ENCODE measurements at places on chromosomes 12 and 14.

- DNase-seq, result no peak
These were observed 262.7 kb upstream of the ALG10B start for GRCh38 chr12:38053655-38054464.

DNA sequence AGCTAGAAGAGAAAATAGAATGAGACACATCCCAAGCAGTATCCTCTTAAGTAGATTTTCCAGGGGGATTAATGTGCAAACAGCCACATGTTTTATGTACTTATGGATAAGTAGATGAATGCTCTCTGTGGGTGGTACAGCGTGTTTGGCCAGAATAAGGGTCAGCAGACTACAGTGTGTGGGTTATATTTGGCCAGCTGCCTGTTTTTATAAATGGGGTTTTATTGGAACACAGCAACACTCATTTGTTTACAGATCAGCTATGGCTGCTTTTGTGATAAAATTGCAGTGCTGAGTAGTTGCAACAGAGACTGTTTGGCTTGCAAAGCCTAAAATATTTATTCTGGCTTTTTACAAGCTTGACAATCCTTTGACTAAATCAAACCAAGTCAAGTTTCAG, 780.2 kb upstream of the SEL1L start:
- no peak for DNase-seq

- DNase-seq, result no peak
These were observed 396.5 kb downstream of the RAD51B start for GRCh38 chr14:68216079-68216478.

DNA sequence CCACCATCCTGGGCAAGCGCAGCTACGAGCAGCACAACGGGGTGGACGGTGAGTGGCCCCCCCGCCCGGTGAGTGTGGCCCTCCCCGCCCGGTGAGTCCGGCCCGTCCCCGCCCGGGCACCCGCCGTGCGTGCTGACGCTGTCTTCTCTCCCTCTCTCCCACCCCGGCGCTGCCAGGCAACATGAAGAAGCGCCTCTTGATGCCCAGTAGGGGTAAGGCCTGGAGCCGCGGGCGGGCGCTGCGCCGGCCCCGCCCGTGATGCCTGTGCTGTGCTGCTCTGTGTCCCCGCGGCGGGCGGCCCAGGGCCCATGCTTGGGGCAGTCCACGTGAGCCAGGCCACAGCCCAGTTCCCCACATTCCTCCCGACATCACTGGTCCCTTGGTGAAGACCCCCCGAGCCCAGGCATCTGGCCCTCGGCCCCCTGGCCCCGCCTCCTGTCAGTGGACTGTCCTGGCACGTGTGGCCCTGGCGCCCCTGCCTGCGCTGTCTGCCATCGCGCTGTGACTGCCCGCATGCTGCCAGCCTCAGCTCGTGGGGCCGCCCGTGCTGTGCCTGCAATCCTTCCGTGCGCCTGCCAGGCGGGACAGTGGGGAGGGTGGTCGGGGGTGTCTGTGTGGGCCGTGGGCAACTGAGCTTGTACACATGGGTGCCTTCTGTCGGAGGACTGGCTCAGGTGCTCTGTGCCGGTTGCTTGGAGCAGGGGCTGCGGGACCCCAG, 7.9 kb upstream of the CRIP2 start:
- no peak for DNase-seq

GRCh38 chr12:107459641-107460040, 226.0 kb upstream of the PWP1 start:
- no peak for DNase-seq

DNA sequence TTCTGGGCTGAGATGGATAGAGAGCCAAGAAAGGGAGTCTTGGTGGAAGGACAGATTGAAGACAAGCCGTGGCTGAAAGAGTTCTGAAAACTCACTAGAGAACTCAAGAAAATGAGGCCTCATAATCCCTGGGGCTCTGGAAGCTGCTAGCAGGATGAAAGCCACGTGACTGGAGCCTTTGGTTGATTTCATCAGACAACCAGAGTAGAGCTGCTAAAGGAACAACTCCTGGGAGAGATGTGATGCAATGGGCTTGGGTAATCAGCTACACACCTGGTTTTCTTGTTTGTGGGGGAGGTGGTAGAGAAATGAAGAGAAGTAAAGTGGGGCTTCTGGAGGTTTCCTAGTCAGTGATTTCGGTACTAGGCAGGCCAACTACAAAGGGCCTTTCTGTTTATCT, 13.4 kb downstream of the CSRNP2 start:
- no peak for DNase-seq

- DNase-seq, result no peak
These were observed 6.2 kb upstream of the KIF26A start for GRCh38 chr14:104131968-104132732.

- no peak for DNase-seq
These were observed 688.6 kb downstream of the NOVA1 start for GRCh38 chr14:25909045-25909747.

DNA sequence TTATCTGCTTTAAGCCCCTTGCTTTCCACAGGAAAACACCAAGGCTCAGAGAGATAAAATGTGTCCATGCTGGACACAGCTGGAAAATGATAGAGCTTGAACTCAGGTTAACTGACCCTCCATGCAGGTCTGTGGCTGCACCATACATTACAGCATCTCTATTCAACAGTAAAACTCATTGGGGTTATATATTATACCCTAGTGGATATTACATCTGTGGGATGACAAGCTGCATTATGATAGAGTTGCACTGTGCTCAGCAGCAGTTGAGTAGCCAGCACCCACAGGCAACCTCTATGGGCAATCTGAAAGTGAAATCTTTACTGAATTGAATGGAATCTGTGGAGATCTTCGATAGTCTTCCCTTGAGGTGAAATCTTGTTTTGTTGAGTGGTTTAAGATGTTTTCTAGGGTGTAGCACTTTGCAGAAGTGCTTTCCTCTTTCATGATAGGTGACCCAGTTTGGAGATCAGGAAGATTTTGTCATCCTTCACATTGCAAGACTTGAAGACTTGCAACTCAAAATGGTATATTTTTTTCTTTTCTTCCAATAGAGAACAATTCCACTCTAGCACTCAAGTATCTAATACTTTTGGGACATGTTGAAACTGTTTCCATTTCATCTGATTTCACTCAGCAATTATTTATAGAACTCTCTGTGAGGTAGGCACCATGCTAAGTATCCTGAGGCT, 389.2 kb downstream of the RAD51B start:
- no peak for DNase-seq

DNA sequence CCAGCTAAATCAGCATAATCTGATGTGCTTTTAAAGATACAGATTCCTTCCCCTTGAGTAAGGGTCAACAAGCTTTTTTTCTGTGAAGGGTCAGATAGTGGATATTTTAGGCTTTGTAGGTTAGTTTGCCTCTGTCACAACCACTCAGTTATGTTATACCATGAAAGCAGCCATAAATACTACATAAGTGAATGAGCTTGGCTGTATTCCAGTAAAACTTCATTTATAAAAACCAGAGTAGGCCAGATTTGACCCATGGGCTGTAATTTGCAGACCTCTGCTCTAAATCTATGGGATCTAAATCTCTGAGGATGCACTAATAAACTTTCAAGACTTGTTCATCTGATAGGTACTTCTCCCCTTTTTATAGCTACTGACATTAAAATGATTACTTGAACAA, 47.7 kb downstream of the LEMD3 start:
- no peak for DNase-seq

DNA sequence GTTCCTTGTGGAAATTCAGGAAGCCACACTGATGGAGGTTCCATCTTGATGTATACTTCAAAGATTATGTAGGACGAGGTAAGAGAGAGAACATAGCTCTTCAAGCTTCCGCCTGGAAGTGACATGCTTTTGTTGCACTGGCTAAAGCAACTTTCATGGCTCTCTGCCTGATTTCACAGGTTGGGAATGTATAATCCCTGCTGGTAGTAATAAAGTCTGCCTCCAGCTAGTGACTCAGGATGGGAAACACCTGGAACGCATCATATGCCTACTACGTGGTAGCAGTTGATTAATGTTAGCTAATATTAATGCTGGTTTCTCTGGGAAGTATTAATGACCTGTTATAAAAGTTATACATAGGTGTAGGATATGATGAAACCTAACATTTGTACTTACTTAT, 71.1 kb downstream of the PELI2 start:
- DNase-seq, result no peak

GRCh38 chr12:39300799-39301198, 142.1 kb downstream of the KIF21A start:
- DNase-seq, result no peak

DNA sequence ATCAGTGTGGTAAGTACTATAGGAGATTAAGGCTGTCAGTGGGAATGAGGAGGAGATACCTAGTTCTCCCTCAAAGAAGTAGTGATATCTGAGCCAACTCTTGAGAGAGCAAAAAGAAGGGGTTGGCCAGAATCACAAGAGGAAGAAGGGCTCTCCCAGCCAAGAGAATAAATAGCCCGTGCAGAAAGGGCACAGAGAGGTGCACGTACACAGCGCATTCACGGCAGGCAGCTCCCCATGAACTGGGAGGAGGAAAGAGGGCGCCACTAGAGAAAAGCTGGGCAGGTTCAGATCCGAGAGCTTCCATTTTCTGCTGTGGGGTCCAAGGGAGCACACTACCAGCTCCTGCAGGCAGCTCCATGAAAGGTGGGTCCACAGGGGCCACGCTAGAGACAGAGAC, 59.9 kb downstream of the PPP2R5E start:
- DNase-seq, result no peak

GRCh38 chr12:111404362-111405148, 1.2 kb upstream of the SH2B3 start:
- DNase-seq, result peak; percentile 69

DNA sequence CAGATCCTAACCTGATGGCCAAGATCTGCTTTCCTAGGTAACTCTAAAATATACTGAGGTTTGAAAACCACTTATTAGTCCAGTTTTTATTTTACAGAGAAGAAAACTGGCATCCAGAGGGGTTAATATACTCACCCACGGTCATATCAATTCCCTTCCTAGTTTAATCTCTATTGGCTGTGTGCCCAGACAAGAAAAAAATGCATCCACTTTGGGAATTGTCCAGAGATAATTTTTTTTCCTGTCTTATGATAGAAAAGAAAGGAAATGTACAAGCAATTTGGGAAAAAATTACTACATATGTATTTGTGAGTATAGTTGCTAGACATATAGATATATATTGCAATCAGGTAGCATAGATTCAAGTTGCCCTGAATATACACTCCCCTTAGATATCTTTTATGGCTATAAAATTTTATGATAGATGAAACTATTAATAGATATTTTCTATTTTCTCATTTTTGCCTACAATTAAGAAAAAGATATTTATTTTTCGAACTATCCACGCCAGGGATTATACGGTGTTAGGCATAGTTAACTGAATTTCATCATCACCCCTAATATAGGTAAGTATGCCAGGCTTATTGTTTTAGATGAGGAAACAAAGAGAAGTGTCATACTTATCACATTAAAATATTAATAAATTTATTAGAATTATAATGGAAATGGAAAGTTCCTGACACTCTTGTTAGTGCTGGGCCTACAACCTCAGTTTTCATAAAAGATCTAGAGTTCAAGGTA, 100.5 kb upstream of the SLC38A2 start:
- DNase-seq, result no peak

- DNase-seq, result no peak
These were observed 10.9 kb downstream of the CTDSP2 start for GRCh38 chr12:57835366-57836288.

DNA sequence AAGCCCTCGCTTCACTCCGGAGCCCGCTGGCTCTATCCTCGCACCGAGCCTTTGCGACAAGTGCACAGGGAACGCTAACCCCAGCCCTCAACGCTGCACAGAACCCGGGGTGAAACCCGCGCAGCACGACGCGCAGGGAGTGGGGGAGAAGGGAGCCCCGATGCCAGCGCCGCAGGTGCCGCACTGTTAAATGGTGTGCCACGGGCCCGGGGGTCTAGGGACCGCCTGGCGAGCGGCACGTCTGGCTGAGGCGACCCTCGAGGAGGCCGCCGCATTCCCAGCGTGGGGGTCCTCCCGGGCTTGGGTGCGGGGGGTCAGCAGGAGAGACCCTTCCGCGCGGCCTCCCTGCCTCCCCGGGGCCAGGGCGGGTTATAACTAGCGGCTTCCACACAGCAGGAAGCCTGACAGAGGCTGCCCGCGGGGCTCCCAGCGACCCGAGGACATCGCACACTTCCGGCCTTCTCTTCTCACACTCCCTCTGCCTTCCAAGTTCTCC, 23.8 kb upstream of the LRTM2 start:
- DNase-seq, result no peak

DNA sequence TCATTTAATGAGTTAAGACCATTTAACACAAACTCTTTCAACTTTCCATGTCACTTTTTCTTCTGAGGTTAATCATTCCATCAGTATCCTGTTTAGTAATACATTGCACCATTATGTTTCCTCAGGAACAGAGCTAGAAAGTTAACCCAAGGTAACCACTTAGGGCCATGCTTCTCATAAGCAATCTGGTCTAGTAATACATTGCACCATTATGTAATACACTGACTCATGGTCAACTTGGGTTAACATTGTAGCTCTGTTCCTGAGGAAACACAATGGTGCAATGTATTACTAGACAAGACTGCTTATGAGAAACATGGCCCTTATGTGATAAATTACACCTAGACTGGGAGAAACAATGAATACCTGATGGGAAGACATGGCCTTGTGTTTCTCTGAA, 21.7 kb downstream of the ERH start:
- no peak for DNase-seq

GRCh38 chr12:106767954-106768822, 6.3 kb upstream of the RIC8B start:
- DNase-seq, result no peak

DNA sequence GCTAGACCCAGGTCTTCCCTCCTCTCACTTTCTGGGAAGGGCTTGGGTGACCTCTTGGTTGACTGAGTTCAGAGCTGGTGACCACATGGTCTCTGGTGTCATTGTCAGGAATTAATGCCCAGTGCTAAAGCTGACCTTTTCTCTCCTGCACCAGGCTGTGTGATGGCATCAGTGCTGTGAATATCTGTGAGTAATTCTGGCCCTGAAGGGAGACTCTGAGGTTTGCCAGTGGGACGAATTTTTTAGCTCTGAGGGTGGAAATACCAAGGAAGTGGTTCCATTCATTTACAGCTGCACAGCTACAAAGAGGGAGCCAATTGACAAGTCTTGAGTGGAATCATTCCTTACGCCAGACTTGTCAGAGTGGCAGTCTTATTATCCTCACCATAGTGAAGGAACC, 6.2 kb upstream of the KRT86 start:
- DNase-seq, result no peak

GRCh38 chr14:104798300-104799243, 2.3 kb upstream of the ZBTB42 start:
- no peak for DNase-seq

DNA sequence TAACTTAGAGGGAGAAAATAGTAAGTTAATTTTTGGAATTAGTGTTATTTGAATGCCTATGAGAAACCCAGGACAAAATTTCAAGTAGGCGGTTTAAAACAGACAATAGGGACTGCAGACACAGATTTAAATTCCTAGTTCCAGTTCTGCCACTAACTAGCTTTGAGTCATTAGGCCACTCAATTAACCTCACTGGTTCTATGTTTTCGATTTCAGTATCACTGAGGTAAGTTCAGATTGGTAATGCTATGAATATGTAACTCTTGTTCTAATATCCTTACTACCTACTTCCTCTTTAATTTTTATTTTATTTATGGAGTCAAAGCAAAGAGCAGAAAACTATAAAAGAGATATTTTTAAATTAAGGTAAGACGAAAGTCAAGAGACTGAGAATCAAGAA, 52.6 kb downstream of the GALC start:
- DNase-seq, result no peak

All from stimulated activated CD8-positive, alpha-beta memory T cell treated with anti-CD3 and anti-CD28 coated beads, Interleukin-4, amount 100 ng/mL, for 4 hours (primary cell).